Stimulated activated CD4-positive, alpha-beta T cell treated with anti-CD3 and anti-CD28 coated beads, Interleukin-2, amount 100 ng/mL, for 4 hours (primary cell): ENCODE measurements at places on chromosomes 13 and 19.

- no peak for DNase-seq
Observed at GRCh38 chr13:50203256-50203941, 188.2 kb downstream of the KCNRG start.

DNA sequence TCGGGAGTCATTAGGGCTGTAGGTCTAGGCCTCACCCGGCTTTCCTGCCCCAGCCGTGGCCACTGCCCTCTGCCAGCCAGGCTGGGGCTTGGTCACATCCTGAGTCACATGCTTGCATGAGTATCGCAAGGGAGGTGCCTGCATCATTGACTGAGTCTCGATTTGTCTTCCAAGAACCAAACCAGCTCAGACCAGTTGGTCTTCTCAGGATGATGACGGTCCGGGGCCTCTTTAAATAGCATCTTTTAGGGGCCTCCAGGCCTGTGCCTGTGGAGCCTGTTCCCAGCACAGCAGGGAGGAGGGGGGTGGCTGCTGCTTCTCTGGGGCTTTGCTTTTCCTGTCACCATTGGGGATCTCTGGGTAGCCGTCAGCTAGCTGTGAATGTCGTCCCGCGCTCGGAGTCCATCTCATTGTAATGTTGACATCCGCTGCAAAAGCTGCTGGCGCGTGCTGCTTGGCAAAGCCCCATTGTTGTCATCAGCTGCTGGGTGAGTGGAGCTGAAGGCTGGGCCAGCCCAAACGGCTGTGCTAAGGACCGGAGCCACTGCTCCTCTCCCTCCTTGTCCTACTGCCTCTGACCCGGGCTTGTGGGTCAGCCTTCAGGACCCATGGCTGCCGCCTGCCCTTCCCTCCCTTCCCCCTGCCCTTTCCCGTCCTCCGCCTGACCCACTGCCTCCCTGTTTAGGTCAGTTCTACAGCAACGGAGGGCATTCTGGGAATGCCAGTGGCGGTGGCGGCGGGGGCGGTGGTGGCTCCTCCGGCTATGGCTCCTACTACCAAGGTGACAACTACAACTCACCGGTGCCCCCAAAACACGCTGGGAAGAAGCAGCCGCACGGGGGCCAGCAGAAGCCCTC lies 14.3 kb upstream of the QTRT1 start:
- DNase-seq: no peak

DNA sequence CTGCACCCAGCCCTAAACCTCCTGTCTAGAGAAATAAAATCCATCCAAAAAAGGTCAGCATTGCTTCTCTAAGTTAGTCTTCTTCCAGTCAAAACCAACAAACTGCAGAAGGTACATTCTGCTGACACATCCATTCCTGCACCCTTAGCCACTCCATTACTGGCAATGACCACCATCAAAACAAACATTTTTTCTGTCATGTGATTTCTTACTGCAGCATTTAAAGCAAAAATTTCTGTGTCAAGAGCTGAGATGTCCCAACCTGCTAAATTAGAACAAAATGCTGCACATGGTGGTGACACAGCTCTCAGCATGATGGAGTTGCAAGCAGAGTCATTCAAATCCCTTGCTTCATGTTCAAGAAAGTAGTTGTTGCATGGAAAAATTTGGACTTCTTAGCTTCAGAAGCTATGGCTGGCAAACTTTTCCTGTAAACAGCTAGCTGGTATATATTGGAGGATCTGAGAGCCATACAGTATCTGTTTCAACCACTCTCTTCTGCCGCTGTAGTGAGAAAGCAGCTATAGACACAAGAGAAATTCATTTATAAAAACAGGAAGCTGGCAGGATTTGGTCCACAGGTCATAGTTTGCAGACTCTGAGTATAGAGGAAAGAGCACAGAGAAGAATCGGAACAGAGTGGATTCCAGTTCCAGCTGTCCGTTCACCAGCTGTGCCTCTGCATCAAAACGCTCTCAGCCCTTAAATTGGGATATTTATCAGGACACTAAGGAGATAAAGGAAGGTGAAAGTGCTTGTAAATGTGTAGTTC lies 17.4 kb downstream of the RUBCNL start:
- DNase-seq: no peak

DNA sequence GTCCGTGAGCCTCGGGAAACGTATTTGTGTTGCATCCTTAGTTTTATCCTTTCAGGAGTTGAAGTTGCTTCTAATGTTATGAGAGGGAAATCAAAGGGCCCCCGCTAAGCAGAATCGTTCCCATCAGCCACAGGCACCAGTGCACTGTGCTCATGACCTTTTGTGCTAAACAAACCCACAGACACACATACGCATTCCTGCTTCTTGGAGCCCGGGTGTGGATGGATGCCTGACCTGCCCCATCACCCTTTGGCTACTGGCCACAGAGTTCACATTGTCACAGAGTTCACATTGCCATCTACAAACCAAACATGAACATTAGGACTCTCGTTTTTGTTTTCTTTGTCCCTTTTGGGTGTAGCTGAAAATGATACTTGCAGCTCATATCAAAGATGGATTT lies 47.2 kb downstream of the CHST8 start:
- DNase-seq: no peak

GRCh38 chr13:48580185-48580803 lies 47.4 kb upstream of the RCBTB2 start:
- DNase-seq: peak; percentile 66

DNA sequence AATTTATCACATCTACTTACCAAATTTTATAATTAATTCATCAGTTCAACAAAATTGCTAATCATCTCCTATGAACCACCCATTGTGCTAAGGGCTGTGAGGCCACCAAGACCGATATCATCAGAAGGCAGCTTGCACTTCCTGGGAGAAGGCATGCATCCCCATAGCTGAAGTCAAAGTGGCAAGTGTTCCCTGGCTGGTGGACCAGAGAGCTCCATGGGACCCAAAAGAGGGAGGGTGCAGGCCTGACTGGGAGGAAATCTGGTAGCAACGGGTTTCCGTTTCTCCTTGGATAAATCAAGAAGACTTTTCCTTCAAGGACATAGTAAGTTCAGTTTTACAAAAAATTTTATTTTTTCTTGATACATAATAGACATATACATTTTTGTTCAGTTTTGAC lies 325.2 kb downstream of the FGF9 start:
- no peak for DNase-seq

- peak; percentile 53 for DNase-seq
Observed at GRCh38 chr19:18023622-18024251, 15.8 kb downstream of the ARRDC2 start.

DNA sequence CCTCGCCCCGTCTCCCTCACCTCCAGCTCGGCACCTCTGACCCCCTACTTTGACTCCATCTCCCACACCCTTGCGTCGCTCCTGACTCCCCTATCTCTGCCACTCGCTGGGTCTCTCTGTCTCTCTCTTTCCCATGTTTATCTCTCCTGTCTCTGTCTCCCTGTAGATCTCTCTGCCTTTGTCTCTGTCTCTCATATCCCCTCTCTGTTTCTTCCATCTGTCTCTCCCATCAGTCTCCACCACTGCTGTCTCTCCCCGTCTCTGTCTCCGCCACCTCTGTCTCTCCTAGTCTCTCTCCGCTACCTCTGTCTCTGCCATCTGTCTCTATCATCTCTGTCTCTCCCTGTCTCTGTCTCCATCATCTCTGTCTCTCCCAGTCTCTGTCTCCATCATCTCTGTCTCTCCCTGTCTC lies 12.4 kb upstream of the BBC3 start:
- no peak for DNase-seq

DNA sequence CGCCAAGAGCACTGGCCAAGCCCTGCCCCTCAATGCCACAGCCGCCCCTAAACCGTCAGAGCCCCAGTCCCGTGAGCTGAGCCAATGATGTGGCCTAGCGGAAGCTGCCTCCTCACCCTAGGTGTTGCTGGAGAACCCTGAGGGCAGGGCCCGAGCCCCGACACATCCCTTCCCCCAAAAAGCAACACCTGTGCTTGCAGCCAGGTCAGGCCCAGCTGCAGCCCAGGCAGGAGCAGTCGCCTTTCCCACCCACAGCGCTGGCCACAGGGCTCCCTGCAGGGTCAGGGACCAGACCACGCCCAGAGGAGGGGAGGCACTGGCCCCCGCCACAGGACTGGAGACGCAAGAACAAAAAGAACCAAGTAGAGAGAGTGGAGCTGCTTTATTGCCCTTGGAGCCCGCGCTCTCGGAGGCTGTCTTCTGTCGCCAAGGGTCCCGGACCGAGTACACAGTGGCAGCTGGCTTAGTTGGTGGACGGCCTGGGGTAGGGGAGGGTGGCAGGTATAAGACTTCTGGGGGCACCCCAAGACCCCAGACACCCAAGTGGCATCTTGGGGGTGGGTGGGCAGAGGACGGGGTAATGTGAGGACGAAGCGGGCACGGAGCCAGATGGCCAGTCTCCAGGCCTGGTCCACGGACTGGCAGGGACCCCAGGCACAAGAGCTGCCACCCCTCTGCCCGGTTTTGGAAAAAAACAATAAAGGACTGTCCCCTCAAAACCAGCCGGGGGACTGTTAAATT lies 3.3 kb downstream of the P2RY11 start:
- DNase-seq: no peak

- no peak for DNase-seq
Observed at GRCh38 chr19:18495204-18495911, 26.5 kb downstream of the ELL start.

DNA sequence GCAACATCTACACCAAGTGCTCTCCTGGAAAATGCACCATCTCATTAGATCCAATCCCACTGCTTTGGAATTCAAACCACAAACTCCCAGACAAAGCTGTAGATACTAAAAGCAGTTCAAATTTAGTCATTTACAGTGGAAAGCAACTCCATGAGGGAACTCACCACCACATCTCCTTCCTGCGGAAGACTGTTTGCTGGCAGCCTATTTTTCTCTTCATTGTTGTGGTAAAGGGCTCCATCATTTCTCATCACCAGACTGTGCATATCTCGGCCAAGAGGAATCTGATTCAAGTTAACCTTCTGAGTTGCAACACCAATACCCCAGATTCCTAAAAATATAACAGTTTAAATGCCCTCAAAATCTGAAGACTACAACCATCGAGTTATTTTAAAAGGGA lies 8.4 kb downstream of the SPRYD7 start:
- DNase-seq: no peak

DNA sequence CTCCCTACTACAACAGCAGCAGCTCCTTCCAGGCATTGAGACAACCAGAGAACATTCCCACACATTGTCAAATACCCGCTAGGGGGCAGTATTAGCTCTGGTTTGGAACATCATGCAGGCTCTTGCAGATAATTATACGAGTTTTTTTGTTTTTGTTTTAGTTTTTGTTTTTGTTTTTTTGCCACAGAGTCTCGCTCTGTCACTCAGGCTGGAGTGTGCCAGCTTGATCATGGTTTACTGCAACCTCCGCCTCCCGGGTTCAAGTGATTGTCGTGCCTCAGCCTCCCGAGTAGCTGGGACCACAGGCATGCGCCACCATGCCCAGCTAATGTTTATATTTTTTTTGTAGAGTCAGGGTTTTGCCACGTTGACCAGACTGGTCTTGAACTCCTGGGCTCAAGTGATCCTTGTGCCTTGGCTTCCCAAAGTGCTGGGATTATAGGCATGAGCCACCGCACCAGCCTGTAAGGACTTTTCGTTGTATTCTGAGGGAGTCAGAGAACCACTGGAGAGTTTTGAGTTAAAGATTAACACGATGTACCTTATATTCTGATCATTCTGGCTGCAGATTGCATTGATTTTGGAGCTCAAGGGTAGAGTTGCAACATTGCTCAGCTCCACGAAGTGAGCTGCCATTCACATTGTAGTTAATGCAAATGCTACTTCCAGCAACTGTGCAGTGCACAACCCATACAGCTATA lies 41.7 kb upstream of the CEACAM20 start:
- DNase-seq: peak; percentile 19

GRCh38 chr19:3668331-3669081 lies 31.8 kb downstream of the PIP5K1C start:
- DNase-seq: no peak

GRCh38 chr13:111577956-111578605 lies 257.6 kb downstream of the TEX29 start:
- DNase-seq: no peak

DNA sequence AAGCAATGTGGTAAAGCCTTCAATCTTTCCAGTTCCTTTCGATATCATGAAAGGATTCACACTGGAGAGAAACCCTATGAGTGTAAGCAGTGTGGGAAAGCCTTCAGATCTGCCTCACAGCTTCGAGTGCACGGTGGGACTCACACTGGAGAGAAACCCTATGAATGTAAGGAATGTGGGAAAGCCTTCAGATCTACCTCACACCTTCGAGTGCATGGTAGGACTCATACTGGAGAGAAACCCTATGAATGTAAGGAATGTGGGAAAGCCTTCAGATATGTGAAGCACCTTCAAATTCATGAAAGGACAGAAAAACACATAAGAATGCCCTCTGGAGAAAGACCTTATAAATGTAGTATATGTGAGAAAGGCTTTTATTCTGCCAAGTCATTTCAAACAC lies 15.6 kb upstream of the ZNF763 start:
- no peak for DNase-seq

- no peak for DNase-seq
Observed at GRCh38 chr13:59345311-59345710, 818.4 kb downstream of the DIAPH3 start.

DNA sequence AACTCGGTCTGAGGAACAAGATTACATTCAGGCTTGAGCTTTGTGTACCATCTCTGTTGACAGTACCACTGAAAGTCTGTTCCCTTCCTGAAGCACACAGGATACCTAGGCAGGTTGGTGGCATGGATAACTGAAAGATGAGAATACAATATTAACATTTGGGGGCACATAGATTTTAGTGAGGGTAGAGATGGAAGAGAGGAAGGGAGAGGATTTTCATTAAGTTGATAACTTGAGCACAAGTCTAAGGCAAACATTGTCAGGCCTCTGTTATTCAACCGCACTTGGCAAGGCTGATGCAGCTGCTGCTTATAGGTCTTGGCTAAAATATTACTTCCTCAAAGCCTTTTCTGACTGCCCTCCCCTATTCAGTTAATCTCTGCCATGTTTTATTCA lies 10.9 kb downstream of the MIR17HG start:
- DNase-seq: no peak

- DNase-seq: no peak
Observed at GRCh38 chr19:11020423-11020822, 59.6 kb downstream of the SMARCA4 start.

- no peak for DNase-seq
Observed at GRCh38 chr13:33362986-33363727, 77.6 kb upstream of the STARD13 start.

DNA sequence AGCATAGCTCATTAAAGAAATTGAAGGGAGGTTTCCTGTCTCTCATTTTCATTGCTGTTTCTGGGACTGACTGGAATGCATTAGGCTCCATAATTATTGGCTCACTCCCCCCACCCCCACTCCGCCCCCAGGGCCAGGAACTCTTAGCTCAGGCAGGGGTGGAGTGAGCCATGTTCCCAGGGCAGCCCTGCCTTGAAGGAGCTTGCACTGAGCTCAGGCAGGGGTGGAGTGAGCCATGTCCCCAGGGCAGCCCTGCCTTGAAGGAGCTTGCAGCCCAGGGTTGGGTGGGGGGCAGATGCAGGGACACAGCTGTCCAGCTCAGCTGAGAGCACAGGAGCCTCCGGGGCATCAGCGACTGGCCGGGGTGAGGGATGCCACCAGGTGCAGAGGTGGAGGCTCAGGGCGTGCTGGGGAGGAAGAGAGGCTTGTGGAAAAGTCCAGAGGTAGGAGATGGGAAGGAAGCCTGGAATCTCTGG lies 39.1 kb upstream of the TFDP1 start:
- no peak for DNase-seq

- DNase-seq: no peak
Observed at GRCh38 chr13:77868717-77869116, 49.9 kb downstream of the EDNRB start.
